ENCODE measurements at places on chromosomes 3 and 15. TPM values are rescaled to one million over a fixed set of nuclear protein-coding genes. Genes with fewer than 3 reads are reported as not detected.
A peak's percentile ranks its signal among the peaks of the same experiment; 100 is the strongest.

DNA sequence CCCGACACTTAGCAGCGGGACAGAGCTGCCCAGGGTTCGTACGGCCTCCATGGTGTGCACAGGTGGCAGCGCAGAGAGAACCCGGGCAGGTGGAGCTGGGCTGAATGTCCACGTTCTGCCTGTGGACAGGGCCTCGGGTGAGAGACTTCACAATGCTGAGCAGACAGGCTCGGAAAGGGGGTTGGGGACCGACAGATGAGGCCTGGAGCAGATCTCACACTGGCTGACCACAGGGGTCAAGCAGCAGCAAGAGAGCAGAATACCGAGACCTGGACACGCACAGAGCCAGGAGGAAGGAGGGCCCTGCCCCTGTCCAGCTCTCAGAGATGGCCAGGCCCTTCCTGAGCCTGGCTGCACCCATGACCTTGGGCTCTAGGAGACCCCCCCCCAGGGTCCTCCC is 83.0 kb downstream of the VGLL4 start:
- no peak for DNase-seq

GRCh38 chr3:102533784-102534183 is 99.0 kb downstream of the ZPLD1 start:
- DNase-seq: no peak

DNA sequence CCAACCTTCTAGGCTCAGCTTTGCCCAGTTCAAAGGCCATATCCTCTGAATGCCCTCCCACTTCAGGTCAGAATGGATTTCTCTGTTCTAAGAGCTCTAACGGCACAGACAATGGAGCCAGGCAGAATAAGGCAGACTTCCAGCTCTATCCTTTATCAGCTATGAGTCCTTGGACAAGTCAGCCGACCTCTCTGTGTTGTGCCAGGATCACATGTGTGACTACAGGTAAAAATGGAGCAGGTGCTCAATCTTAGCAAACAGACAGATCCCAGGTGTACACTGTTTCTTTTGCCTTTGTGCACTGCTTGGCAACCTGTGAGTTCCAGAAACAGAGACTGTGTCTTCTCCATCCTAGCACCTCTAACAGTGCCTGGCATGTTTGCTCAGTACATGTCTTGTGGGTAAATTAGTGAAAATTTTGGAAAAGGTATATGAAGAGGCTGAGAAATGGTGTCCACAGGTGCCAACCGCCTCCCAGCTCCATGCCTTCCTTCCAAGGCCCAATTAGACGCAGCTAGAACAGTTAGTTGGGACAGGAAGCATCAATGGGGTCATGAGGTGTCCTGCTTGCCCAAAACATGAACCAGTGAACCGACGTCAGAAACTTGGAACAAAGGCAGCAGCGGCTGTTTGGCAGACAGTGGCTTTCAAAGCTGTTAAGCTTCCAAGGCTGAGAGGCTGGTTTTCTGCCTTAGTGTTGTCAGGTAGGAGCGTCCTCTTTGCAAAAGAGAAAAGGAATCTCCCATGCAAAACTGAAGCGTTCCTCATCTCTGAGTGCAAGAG is 28.7 kb downstream of the TLE3 start:
- no peak for DNase-seq

GRCh38 chr3:71421475-71421819 is 162.1 kb downstream of the FOXP1 start:
- DNase-seq: no peak

- DNase-seq: no peak
Observed at GRCh38 chr3:174336784-174337183, 522.4 kb upstream of the NAALADL2 start.

DNA sequence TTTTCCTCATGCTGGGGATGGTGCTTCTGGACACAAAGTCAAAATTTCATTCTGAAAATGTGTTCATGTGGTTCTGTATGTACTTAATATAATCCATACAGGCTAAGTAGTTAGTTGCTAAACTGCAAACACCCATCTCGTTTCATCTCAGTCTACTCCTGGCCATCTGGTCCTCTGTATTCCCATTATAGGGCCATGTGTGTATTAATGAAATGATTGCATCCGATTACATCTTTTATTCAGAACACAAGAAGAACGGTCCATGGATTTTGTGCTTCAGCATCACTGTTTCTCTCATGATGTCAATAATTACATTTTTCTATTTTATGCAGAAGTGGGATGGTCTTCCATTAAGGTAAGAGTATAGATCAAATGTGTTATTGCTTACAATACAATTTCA is 6.1 kb upstream of the GJD2 start:
- no peak for DNase-seq

- no peak for DNase-seq
Observed at GRCh38 chr15:30865257-30865656, 38.5 kb upstream of the FAN1 start.

DNA sequence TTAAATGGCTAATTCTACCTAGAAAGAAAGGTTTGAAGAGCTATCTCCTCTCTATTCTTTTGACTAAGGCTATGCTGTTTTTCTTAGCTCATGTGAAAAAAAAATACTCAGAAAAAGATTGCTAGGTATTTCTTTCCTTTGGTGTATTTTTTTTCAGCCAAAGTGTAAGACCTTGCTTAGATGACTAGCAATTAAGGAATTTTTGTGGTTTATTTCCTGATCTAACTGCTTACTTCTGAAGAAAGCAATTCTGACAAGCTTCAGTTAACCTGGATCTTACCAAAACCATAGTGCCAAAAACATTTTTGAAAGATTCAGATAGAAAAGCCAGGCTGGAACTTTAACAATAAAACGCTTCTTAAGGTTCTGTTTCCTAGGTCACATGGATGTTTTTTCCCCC is 315.6 kb downstream of the SOX2 start:
- no peak for DNase-seq

DNA sequence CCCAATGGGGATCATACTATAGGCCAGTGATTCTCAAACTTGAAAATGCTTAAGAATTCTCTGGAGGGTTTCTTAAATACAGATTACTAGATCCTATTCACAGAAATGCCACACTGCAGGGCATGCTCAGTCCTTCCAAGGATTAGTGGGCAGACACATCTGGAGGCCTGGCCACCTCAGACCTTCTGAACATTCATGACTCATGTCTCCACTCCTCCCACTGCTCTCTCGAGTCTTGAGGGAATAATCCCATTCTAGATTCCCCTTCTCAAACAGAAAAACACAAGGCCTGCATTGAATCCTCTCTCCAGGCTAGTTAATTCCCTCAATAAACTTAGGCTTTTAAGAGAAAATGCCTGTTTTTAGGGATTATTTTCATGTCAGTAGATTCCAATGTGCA is 22.1 kb downstream of the ZNF621 start:
- DNase-seq: no peak

- no peak for DNase-seq
Observed at GRCh38 chr15:99165956-99166689, 61.2 kb downstream of the SYNM start.

GRCh38 chr3:9397906-9398699 is 688 bp downstream of the SETD5 start:
- peak; percentile 61 for DNase-seq

- no peak for DNase-seq
Observed at GRCh38 chr15:88727439-88727838, 75.8 kb upstream of the ACAN start.

DNA sequence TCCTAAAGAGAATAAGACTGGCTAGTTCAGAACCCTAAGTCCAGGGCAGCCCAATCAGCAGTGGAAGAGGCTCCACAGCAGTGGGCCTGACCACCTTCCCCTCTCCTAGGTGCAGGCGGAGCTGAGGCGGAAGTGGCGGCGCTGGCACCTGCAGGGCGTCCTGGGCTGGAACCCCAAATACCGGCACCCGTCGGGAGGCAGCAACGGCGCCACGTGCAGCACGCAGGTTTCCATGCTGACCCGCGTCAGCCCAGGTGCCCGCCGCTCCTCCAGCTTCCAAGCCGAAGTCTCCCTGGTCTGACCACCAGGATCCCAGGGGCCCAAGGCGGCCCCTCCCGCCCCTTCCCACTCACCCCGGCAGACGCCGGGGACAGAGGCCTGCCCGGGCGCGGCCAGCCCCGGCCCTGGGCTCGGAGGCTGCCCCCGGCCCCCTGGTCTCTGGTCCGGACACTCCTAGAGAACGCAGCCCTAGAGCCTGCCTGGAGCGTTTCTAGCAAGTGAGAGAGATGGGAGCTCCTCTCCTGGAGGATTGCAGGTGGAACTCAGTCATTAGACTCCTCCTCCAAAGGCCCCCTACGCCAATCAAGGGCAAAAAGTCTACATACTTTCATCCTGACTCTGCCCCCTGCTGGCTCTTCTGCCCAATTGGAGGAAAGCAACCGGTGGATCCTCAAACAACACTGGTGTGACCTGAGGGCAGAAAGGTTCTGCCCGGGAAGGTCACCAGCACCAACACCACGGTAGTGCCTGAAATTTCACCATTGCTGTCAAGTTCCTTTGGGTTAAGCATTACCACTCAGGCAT is 33.7 kb downstream of the VIPR1 start:
- DNase-seq: no peak

GRCh38 chr3:100073714-100074307 is 40.5 kb downstream of the FILIP1L start:
- peak; percentile 84 for DNase-seq

DNA sequence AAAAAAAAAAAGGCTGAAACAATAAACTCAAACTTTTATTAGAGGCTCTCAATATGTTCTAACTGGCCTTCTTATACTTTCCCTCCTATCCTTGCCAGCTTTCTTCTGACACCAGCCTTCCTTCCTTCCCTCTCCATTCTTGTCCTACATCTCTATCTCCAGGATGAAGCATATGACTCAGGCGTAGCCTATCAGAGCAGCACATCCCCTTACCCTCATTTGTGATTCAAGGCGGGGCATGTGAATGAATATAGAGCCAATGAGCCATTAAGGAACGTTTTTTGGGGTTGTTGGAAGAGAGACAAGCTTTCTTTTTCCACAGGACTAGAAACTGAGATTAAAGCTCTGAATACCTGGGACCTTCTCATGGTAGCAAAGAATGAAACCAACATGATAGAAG is 25.1 kb upstream of the KCNMB3 start:
- DNase-seq: no peak

DNA sequence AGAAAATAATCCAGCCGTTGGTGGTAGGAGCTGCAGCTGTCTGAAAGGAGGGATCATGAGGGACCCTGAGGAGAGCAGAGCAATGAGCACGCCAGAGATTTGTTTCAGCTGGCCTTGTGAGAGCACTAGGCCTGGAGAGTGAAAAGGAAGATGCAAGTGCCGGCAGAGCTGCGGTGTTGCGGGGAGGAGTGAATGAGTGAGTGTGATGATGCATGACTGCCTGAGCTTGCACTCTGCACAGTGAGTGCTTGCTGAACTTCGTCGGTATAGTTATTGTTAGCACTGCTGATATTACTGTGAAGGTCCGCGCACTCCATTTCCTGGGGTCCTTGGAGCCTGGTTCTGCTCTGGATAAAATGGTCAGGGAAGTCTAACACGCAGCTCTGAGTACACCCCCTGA is 23.2 kb downstream of the EIF1B start:
- DNase-seq: no peak

DNA sequence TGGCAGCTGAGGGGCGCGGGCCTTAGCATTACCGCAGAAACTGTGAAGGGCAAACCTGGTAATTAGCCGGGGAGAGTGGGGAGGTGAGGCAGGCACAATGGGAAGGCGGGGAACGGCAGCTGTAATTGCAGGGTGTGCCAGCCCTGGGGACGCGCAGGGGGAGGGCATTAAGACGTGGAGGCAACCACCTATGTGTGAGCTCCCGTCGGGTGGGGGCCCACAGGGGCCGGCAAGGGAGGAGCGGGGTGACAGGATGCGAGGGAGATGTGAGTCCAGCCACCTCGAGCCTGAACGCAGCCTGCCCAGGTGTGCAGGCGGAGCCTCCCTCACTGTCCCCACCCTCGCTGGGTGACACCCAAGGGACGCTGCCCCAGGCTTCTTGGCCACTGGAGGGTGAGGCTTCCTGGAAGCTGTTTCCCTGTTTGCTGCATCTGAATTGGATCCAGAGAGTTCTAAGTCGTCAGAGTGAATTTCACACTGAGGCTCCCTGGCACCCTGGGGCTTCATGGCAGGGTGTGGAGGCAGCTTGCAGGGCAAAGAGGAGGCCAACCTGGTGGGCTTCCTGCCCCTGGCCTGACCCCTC is 130.6 kb upstream of the MEF2A start:
- DNase-seq: no peak

DNA sequence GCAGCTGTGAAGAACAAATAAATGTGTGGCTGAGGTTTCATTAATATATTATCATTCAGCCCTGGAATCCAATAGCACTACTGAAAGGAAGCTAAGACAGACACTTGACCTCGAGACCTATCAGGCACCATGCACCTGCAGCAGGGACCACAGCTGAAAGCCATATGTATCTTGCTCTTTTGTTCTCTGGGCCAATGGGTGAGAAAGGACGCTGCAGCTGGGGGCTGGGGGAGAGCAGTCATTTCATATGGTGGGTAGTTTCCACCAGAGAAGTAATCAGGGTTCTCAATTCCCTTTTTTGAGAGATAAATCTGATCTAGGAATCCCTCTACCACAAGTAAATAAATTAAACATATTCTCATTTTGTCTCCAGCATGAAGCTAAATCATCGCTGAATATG is 225.6 kb upstream of the STRIT1 start:
- DNase-seq: no peak

GRCh38 chr3:16304061-16305010 is 39.3 kb downstream of the OXNAD1 start:
- no peak for DNase-seq

GRCh38 chr3:132783152-132783551 is 60.9 kb upstream of the NPHP3 start:
- DNase-seq: peak; percentile 41

DNA sequence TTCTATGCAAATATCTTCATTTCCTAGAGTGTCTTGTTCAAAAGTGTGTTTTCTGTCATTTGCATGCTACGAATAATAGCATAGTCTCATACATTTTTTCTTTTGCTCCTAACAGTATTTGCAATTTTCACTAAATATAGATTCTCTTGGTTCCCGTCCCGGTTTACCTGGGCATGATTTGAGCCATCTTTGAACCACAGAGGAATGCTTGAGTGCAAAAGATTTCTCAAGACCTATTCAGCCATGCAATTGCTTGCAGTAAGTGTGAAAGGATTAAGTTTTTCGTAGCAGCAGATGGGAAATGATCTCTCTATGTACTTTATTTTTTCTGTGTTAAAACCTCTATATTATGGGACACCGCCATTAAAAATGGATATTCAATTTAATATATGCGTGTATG is 733.0 kb downstream of the ZPLD1 start:
- DNase-seq: no peak

- peak; percentile 97 for DNase-seq
Observed at GRCh38 chr3:184777566-184778356, 34.2 kb upstream of the VPS8 start.

- no peak for DNase-seq
Observed at GRCh38 chr15:81011593-81011992, 10.9 kb downstream of the TLNRD1 start.

The THAP10 gene
- total RNA-seq: 2.7 TPM

The RLBP1 gene
- not detected for total RNA-seq

The MAP2K1 gene
- 46.7 TPM for total RNA-seq

The OCA2 gene
- total RNA-seq: 4.9 TPM

The SLC15A2 gene
- 18.2 TPM for total RNA-seq

The SLC9C1 gene
- 3.2 TPM for total RNA-seq

The TIPARP gene
- total RNA-seq: 22.5 TPM

The XYLB gene
- 3.6 TPM for total RNA-seq

The USP50 gene
- not detected for total RNA-seq
